Activated CD4-positive, alpha-beta memory T cell treated with anti-CD3 and anti-CD28 coated beads, Interleukin-2, amount 10 ng/mL, durations not matched to agents 7 days and 5 days (primary cell): ENCODE measurements at places on chromosomes 12 and 14. TPM values are rescaled to one million over a fixed set of nuclear protein-coding genes. Genes with fewer than 3 reads are reported as not detected.
A peak's percentile ranks its signal among the peaks of the same experiment; 100 is the strongest.

DNA sequence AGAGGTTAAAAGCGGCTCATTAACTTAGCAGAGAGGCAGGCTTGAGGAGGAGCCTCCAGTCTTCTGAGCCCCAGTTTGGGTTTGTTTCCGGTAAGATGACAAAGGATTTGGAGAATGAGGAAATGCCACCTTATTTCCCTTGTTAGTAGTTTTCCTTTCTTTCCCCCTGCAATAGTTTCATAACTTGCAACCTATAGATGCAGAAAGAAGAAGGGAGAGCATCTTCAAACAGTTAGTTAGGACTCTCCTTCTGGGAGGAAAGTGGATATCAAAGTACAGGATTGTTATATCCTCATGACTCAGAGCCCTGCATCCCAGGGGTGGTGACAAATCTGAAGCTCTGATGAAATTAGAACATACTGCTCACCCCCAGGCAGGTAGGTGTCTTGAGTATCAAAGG is 180.7 kb upstream of the SLC38A2 start:
- H3K4me3 ChIP-seq = no peak overlapping the region
- no peaks in the 10 kb centered on the region for H3K27me3 ChIP-seq
- no peak for DNase-seq
- H3K4me1 ChIP-seq = peaks cover 36% of the 10 kb centered on the region
- no peak overlapping the region for H3K27ac ChIP-seq

DNA sequence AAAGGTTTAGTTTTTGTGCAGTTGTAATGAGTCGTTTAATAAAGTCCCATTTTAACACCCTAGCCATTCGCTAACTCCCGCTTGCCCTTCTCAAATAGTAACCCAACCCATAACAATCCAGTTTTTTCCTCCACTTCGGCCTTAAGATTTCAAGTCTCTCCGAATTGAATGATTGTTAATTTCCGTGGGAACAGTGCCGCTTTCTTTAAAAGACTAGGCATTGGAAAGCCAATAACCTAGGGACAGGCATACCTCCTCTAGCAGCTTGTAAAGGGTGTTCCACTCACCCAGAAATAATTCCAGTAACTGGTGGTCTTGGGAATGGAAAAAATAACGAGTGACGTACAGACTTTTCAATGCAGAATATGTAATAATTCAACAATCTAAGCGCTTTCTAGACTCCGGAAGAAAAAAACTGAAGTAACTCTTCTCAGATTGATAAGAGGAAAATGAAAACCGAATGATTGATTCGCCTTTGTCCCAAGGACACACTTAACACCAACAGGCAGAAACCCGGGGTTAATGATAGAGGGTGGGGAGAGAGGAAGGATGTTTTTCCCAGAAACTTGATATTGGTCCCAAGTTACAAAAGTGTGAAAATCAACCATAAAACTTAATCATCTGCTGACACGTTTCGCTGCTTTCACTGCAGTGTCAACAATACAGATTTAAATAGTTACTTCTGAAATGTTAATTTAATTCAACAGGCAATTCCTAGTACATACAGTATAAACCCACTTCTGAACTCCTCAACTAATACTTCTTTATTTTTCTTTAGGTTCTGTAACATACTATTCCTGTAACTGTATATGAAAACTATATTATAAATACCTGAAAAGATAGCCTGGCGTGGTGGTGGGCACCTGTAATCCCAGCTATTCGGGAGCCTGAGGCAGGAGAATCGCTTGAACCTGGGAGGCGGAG is 1.0 kb upstream of the SINHCAF start:
- H3K4me3 ChIP-seq = peak overlapping the region; percentile 82
- DNase-seq = no peak
- H3K27ac ChIP-seq = no peak overlapping the region
- H3K27me3 ChIP-seq = peaks cover 4% of the 10 kb centered on the region

Gene ACOT6
- total RNA-seq = not detected

Gene KLRB1
- 17.4 TPM for total RNA-seq

Gene DIP2B
- 22.9 TPM for total RNA-seq

Gene SPX
- 1.1 TPM for total RNA-seq

Gene ALDH6A1
- 16.8 TPM for total RNA-seq

Gene AKAP3
- total RNA-seq = 3.4 TPM

Gene MYO1H
- not detected for total RNA-seq

Gene E2F7
- total RNA-seq = 14.2 TPM

Gene FLVCR2
- total RNA-seq = 1.3 TPM

Gene FUT8
- total RNA-seq = 85.5 TPM

DNA sequence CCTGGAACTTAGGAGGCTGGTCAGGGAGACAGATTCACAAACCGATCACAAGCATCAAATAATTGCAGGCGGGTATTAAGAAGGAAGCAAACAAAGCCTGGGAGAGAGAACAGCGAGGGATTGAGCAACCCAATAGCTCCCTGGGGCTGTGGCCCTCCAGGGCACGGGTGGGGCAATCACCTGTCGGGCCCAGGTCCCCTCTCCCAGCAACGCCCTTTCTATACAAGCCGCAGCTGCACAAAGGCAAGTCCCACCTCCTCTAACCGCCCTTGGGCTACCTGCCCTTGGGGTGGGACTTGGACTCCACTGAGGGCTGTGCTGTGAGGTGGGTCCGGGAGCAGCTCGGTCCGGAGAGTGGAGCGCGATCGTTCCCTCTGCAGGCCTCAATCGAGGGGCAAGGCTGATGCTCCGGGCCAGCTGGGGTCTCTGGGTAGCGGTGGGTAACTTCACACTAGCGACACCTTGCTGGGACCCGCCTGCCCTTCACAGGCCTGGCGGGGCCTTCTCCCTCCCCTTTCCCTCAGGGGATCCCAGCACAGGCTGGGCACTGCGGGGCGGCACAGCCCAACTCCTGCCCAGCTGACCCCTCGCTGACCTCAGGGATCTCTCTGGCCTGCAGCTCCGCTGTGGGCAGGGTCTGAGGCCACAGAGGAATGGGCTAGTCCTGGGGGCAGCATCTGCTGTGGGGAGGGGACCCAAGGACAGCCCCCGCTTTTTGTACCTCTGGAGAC is 8.0 kb downstream of the PHB2 start:
- peaks cover 66% of the 10 kb centered on the region for H3K36me3 ChIP-seq
- H3K27me3 ChIP-seq = no peaks in the 10 kb centered on the region
- peak overlapping the region; percentile 74 for H3K4me3 ChIP-seq
- no peak for DNase-seq

DNA sequence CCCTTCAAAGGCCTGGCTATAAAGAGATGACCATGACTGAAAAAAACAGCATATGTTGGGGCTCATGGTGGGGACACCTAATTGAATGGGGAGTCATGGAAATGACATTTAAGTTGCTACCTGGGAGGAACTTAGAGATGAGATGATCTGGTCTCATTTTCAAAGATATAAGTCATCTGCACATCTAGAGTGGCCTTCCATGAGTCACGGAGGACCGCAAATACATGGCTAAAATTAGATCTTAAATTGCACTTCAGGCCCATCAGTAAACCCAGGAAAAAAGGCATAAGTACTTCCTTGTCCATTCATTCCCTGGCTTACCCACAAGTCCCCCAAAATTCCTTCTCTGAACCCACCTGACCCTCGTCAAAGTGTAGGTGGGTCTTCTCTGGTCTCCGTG is 53.4 kb downstream of the SPTB start:
- H3K27ac ChIP-seq = no peak overlapping the region
- H3K4me1 ChIP-seq = peaks cover 5% of the 10 kb centered on the region
- no peak overlapping the region for H3K4me3 ChIP-seq
- H3K36me3 ChIP-seq = no peaks in the 10 kb centered on the region
- DNase-seq = no peak

GRCh38 chr12:94745562-94745961 is 95.2 kb upstream of the TMCC3 start:
- DNase-seq = no peak
- no peaks in the 10 kb centered on the region for H3K36me3 ChIP-seq
- peaks cover 26% of the 10 kb centered on the region for H3K27me3 ChIP-seq
- peaks cover 5% of the 10 kb centered on the region for H3K4me1 ChIP-seq

DNA sequence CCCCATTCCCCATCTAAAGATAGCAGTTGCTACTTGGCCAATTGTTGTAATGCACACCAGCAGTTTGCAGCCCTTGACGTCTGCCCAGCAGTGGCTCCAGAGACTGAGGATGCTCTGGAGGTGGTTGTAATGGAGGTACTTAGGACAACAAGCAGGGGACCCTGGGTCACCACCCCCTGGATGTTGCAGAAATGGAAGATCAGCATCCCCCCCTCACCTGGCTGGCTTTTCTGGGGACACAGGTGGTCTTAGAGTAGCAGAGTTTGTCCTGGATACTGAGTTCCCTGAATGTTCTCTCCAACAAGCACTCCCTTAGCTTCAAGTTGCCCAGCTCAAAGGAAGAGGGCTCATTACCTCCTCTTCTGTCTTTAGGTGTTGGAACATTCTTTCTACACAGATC is 250.5 kb downstream of the AACS start:
- DNase-seq = no peak
- H3K36me3 ChIP-seq = no peaks in the 10 kb centered on the region
- H3K27ac ChIP-seq = no peak overlapping the region

DNA sequence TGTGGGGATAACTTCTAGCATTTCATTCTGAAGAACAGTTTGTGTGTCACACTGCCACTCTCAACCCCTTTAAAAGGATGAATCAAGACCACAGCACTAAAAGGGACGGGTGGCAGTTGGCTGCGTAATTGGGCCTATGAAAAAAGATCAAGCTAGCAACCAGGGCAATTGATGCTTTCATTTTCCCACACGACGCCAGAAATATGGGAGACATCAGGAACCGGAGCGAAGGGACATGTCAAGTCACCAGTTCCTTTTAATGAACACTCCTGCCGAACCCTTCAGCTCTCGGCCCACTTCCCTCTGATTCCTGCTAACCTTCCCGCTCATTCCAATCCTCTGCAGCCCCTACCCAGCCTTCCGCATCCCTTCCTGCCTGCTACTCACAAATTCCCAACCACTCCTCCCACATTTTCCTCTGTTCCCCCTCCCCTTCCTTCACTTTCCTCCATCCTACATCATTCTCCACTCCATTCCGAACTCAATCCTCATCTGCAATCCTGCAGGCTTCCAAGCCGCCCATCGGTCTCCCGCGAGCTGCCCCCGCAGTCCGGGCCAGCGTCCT is 753 bp downstream of the CSRNP2 start:
- H3K27ac ChIP-seq = peak overlapping the region; percentile 71
- H3K27me3 ChIP-seq = no peaks in the 10 kb centered on the region
- H3K4me3 ChIP-seq = peak overlapping the region; percentile 92
- H3K36me3 ChIP-seq = peaks cover 17% of the 10 kb centered on the region

Gene ATL1
- total RNA-seq = 0.86 TPM

- no peak overlapping the region for H3K4me3 ChIP-seq
- no peak for DNase-seq
- peaks cover 14% of the 10 kb centered on the region for H3K4me1 ChIP-seq
- H3K27me3 ChIP-seq = no peaks in the 10 kb centered on the region
These were observed 483.3 kb downstream of the ZFP36L1 start for GRCh38 chr14:68309616-68310015.

Gene OR4N2
- not detected for total RNA-seq

DNA sequence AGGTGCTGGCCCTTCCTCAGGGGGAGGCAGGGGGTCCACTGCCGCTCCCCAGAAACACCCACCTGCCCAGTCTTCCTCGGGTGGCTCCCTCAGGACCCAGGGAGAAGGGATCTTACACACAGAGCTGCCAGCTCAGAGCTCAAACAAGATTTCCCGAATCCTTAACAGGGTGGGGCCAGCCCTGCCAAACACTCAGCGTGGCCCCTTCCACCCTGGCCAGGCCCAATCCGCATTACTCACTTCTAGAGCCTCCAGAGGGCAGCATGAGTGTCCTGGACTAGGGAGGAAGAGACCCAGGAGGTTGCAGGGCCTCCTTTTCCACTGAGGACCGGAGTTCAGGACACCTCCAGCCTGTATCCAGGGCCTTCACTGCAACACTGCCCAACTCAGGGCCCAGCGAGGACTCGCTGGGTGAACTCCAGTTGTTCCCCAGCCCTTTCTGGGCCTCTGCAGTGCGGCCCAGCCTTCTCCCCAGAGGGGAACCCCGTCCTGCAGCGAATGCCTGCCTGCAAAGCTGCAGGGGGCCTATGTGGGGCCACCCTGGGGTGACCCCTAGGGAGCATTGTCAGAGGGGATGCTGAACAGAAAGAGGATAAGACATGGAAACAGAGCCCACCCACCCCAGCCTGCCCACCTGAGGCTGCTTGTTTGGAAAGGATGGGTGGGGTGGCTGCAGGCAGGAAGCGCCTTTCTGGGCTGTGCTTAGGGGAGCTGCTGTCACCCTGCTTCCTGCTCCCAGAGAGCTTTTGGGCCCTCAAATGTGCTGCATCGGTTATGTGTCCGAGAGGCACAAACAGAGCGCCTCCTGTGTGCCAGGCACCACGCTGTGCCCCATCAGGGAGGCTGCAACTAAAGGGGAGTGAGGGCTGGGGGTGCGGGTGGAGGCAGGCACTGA is 43.8 kb downstream of the CCNK start:
- peak overlapping the region; percentile 89 for H3K27ac ChIP-seq
- peak; percentile 44 for DNase-seq
- no peaks in the 10 kb centered on the region for H3K27me3 ChIP-seq
- H3K4me3 ChIP-seq = no peak overlapping the region
- H3K36me3 ChIP-seq = no peaks in the 10 kb centered on the region
- peaks cover 10% of the 10 kb centered on the region for H3K4me1 ChIP-seq

- H3K27ac ChIP-seq = no peak overlapping the region
- H3K27me3 ChIP-seq = no peaks in the 10 kb centered on the region
- peaks cover 5% of the 10 kb centered on the region for H3K4me1 ChIP-seq
- H3K4me3 ChIP-seq = no peak overlapping the region
- H3K36me3 ChIP-seq = no peaks in the 10 kb centered on the region
- no peak for DNase-seq
These were observed 7.0 kb upstream of the PUS1 start for GRCh38 chr12:131921866-131922769.

DNA sequence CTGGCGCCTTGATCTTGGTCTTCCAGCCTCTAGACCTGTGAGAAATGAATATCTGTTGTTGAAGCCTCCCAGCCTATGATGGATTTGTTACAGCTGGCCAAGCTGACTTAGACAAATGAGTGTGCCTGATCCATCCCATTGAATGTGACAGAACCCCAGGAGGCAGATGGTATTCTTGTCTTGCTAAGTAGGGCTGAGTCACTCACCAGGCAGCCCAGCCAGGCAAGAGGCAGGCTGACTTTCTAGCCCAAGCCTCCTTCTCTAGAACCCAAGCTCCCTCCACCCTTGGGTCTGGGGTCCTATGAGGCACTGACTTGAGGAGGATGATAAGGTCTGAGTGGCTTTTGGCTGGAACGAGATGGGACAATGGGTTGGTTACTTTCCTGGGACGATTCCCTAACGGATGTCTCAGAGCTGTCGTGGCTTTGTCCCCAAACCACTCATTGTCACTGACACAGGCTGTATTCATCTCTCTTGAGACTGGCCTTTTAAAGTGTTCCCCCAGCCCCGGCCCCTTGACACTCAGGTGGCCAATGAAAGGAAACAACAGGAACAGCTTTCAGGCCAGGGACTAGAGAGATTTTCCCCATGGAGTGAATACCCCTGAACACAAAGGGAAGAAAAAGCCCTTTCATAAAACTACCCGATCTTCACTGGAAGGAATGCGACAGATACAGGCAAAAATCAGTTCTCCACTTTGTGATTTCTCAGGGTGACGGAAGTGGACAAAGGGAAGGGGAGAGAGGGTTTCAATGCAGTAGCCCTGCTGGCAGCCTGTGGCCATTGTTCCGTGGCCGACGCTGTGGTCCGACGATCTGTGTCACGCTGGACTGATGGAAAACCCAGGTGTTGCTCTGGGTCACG is 264.2 kb downstream of the AACS start:
- no peak for DNase-seq
- no peak overlapping the region for H3K27ac ChIP-seq
- peaks cover 5% of the 10 kb centered on the region for H3K27me3 ChIP-seq
- H3K4me3 ChIP-seq = no peak overlapping the region

Gene LPAR5
- 8.0 TPM for total RNA-seq
